NCI-H2171 (cell line): ENCODE measurements at places on chromosomes 2 and 18.

DNA sequence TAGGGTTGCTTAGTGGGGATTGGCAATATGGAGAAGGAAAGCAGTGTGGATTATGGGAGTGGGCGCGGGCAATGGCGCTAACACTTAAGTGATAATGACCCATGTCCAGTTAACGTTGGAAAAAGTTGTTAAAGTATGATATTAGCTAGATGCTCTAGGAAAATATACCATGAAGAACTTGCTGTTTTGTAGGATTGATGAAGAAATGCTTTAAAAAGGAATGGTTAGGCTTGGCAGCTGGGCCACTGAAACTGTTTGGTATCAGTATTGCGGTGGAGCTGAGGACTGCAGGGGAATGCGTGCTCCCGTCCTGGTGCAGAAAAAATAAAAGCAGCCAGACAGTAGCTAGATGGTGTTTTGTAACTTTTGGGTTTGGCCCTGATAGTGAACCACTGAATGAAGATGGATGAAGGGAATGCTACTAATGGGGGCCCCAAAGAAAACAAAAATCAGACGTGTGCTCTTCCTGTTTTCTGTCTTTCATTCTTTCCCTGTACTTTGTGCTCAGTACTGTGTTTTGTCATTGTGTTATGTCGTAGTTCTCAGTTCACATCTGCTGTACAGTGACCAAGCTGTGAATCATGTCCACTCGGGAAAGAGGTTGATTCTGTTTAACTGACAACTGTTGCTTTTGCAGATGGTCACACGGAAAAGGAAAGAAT lies 999 bp downstream of the INSIG2 start:
- no peak for DNase-seq

DNA sequence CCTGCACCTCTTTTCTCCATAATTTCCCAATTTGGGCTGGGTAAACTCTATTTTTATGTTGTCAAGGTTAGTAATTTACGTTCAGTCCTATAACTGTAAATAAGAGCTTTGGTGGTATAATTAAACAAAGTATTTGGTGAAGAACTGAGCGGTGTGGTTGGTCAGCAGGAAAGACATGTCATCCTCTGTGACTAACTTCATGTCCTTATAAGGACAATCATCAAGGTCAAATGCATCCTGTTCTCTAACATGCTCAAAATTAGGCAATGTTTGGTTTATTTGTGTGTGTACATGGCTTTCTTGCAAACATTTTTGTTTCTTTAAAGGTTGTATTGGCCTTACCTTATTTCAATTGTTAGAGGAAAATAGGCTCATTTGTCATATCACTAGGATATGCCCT lies 121.5 kb upstream of the NABP1 start:
- no peak for DNase-seq

- DNase-seq = no peak
Measured at GRCh38 chr18:13452388-13452811, 233.8 kb downstream of the LDLRAD4 start.

DNA sequence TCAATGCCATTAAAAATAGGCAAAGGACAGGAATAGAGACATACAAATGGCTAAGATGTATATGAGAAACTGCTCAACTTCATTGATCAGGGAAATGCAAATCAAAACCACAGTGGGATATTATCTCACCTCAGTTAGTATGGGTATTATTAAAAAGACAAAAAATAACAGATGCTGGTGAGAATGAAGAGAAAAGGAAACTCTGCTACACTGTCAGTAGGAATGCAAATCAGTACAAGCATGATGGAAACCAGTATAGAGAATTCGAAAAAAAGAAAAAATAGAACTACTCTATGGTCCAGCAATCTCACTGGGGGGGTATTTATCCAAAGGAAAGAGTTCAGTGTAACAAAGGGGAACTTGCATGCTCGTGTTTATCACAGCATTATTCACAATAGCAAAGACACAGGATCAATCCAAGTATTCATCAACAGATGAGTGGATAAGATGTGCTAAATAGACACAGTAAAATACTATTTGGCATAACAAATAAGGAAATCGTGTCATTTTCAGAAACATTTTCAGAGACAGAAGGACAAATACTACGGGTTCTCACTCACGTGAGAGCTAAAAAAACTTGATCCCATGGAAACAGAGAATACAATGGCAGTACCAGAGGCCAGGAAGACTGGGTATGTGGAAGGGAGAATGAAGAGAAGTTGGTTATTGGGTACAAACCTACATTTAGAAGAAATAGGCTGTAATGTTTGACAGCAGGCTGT lies 60.6 kb downstream of the CCDC74A start:
- DNase-seq = no peak

DNA sequence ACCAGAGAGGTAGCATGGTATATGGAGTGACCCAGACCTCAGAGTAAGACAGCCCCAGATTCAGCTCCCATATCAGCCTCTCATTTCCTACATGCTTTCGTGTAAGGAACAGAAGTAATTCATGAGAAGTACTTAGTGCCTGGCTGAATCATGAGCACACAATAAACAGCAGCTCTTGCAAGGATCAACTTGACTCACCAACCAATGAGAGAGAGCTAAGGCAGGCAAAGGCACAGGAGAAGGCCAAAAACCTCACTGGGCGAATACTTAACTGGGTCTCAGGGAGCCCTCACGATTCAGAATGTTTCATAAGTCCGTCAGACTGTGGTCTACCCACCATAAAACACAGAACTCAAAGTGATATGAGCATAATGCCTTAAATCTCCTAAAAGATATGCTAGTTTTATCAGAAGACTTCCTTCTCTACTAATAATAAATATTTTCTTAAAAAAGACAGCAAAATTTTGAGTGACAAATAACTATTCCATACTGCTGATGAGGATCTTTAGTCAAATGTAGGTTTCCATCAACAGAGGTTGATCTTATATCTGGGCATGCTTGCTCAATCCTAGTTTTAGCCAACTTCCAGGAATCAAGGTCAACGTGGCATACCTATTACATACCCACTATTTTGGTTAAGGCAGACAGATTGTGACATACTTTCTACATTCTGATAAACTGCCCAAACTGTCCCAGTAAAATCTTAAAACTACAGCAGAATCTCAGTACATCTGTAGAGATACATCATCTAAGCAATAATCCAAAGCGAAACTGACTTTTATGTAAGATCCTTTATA lies 34.9 kb downstream of the IMMT start:
- DNase-seq = no peak

DNA sequence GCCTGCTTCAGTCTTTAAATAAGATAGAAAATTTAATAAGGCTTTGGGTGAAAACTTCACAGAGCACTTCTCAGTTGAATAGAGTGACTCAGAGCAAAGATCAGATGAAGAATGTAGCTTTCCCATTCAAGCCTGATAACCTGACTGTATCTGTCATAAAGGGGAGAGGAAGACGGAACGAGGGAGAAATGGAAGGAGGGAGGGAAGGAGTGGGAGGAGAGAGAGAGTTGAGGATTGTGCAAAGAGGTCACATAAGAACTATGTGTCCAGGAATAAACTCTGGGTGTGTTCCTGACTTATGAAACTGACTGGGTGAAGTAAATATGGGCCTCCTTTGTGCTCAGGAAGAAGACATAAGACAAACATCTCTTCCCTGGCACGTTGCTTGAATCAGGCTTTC lies 385.5 kb downstream of the LPIN1 start:
- no peak for DNase-seq

DNA sequence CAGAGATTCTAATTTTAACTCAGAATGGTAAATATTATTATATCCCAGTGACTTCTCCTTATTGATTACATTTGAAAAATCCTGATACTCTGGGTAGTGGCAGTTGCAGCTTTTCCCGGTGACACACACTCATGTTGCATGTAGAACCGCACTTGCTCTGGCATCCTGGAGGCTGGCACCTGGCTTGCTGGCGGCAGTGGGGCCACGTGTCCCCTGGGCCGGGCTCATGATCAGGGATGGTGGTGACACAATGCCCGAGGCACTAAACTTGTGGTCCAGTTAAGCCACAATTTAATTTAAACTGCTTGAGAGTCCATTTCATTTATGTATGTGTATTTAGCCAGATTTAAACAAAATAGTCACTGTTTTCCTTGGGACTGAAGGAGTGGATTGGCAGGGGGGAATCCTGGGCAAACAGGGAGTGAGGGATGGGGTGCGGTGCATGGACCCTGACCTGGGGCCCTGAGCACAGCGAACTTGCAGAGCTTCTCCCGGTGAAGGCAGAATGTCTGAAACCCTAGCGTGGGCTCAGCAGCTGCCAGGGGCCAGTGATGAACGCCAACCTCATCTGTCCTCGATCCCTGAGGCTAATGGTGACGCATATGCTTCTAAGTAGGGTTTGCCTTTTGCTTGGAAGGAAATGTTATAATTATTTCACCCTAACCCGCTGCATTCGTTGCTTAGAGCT lies 50.0 kb downstream of the KCNG2 start:
- DNase-seq = no peak

DNA sequence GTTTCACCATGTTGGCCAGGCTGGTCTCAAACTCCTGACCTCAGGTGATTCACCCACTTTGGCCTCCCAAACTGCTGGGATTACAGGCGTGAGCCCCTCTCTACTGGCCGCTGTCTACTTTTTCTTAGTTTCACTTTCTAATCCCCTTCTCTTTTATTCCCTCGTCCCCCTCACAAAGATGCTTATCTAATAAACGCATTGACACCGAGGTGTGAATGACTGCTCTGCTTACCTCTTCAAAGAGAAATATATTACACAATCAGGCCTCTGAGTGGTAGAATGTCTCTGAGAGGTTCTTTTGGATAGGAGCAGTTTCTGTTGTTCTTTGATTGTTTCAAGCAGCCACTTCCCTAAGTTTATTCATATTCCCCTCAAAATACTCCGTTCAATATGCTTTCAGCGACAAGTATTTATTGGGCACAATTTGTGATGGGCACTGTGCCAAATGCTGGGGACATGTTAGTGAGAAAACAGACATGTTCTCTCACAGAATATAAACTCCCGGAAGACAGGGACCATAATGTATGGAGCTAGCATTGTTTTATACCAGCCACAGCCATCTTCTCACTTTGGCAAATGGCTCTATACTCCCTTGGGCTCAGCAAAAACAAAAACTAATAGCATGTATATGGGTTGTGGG lies 34.7 kb upstream of the RAPH1 start:
- DNase-seq = no peak

DNA sequence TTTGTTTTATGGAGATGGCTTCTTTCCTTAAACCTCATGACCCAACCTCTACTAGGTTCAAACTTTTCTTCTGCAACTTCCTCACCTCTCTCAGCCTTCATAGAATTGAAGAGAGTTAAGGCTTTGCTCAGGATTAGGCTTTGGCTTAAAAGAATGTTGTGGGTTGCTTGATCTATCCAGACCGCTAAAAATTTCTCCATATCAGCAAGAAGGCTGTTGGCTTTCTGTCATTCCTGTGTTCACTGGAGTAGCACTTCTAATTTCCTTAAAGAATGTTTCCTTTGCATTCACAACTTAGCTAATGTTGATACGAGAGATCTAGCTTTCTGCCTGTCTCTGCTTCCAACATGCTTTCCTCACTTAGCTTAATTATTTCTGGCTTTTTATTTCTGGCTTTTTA lies 58.1 kb upstream of the KYNU start:
- no peak for DNase-seq

GRCh38 chr2:18585526-18585925 lies 3.8 kb downstream of the NT5C1B start:
- no peak for DNase-seq

- DNase-seq = no peak
Measured at GRCh38 chr2:74735009-74735408, 81.0 kb downstream of the SEMA4F start.

DNA sequence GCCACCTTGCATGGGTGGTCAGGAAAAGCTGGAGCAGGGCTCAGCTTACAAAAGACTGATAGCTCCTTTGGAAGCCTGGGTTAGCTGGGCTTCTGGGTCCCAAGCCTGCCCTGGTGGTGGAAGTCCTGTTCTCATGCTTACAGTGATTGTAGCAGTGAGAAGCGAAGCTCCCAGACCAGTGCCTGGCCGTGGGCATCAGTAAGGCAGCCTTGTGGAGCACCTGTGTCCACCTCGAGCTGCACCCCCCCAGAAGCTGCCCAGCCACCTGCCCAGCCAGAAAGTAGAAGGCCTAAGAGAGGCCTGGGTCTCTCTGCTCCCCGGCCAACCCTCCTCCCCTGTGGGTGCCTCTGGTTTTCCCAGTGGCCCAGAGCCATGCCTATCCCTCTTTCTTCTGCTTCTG lies 10.5 kb downstream of the GLI2 start:
- DNase-seq = no peak
